GM20000 (cell line): ENCODE measurements at places on chromosomes 1 and 21.

DNA sequence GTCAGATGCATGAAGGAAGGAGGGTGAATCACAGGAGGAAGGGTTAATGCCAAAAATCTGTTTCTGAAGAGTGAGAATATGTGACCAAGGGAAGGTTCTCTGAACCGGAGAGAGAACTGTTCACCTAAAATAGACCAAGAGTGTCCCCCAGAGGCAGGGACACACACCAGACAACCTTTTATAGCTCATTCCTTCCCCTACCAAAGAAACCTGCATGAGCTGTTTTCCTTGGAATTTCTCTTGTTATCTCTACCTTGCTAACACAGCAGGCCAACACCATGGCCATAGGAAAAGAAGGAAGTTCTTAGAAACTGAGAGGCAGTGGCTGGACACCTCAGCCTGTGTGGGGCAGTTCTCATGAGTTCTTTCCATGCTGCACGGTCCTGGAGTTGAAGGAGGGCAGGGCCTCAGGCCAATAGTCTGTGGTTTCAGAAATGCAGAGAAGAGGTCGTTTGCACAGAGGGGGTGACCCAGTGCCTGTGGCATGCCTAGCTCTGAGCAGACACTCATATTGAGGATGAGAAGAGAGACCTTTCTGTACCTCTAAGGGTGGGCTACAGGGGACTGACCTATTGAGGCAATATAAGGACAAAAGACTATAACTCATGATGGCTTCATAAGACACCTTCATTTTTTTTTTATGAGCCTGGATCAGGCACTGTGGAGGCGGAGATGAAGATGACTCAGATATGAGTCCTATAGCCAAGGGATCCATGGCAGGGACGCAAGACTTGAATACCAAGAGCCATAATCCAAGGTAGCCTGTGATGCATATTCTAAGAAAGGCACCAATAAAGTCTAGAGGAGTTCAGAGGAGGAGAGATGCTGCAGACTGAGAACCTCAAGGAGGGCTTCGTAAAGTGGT lies 39.4 kb downstream of the IGFN1 start:
- no peak for DNase-seq

DNA sequence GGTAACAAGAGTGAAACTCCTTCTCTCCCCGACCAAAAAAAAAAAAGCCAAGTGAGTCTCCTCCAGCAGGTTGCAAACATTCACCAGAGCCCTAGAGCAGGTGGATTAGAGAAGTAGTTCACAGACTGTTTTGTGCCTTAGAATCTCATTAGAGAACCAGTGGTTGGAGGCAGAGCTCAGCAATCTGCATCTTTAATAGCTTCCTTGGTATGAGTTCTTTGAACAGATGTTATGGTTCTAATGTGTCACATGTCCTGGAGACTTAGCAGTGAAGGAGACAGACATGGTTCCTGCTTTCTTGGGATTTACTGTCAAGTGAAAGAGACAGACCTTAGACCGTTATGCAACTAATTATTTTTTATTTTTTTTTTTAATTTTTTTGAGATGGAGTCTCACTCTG lies 26.8 kb downstream of the SESN2 start:
- no peak for DNase-seq

GRCh38 chr1:204420039-204421004 lies 8.7 kb upstream of the PPP1R15B start:
- DNase-seq = peak; percentile 41

- DNase-seq = no peak
Observed at GRCh38 chr1:47214549-47214948, 17.5 kb downstream of the TAL1 start.

DNA sequence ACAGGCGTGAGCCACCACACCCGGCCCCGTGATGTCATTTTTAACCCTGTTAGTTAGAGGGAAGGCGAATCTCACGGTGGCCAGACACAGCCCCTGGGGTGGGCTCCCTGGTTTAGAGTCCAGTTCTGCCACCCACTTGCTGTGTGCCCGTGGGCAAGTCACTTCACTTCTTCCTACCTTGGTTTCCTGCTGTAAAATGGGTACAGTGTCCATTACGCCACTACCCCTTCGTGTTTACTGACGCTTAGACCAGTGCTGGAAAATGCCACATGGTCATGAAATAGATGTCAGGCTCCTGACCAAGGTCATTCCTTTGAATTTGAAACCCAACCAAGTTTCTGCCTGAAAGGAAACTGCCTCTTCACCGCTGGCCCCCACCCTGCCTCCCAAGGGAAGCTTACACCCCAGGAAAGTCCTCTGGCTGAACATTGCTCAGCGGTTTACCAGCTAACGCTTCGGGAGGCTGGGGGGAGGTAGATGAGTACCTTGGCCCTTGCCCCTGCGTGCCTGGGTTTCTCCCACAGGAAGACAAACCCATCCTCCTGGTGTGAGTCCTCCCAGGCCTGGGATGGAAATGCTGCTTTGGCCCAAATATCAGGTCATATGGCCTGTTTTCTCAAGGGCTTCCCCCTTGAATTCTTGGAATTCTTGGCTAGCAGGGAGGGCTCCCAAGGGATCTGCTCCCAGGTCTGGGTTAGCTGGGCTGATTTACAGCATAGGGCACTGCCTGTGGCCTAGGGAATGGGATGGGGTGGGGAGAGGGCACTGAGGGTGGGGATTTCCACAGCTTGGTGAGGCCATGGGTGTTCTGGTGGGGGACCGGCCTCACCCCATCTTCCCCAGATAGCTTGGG lies 7.6 kb upstream of the AADACL4 start:
- DNase-seq = no peak

GRCh38 chr1:87333692-87334347 lies 5.1 kb downstream of the LMO4 start:
- DNase-seq = peak; percentile 65

DNA sequence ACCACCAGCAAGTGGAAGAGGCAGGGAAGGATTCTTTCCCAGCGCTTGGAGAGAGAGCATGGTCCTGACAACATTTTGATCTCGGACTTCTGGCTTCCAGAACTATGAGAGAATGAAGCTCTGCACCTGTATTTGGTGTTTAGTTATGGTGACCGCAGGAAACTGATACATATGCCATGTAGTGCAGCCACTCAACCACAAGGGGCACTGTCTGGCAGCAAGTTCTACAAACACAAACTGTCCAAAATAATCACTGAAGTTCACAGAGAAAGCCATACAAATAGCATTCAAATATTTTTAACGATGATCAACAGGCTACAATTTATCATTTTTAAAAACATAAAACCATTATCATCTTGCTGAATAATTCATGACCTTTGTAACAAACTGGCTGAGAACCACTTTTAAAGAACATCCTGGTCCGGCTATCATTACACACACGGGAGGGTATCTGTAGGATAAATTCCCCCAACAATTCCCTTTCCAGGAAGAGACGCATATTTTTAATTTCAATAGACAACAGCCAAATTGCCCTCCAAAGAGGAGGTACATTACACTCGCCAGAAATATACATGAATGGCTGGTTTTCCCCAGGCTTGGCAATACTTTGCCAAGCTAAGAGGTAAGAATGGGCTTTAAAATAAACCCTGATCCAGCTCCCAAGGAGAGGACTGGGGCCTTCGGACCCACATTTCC lies 9.2 kb upstream of the CBR3 start:
- DNase-seq = peak; percentile 68

DNA sequence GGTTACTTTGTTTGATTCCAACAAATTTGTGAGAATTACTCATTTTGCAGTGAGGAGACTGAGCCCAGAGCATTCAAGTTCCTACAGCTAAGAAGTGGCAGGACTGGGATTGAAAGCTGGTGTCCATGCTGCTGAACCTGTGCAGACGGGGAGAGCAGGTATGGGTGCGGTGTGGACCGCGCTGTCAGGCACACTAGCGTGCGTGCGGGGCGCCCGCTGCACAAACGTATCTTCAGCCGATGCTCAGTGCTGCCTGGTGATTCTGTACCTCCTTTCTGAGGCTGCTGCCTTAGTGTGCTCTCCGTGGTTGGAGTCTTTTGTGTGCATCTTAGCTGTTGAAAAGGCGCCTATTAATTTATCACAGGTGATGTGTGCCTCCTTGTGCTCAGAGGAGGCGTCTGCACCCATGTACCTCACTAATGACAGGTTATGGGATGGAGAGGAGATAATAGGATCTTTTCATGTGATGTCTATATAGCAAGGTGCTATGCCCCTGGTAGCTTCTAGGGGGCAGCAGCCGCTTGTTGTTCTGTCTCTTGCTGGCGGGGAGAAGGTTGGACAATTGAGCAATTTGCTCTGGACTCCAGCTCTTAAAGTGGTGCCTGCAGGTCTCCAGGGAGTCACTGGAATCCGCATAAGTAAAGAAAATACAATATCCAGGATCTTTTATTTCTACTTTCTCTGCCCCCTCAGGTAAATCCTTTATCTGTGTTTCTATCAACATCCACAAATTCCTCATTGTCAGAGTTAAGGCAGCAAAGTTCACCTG lies 32.5 kb downstream of the PEX14 start:
- peak; percentile 68 for DNase-seq

- no peak for DNase-seq
Observed at GRCh38 chr1:165949335-165950130, 122.1 kb downstream of the UCK2 start.

DNA sequence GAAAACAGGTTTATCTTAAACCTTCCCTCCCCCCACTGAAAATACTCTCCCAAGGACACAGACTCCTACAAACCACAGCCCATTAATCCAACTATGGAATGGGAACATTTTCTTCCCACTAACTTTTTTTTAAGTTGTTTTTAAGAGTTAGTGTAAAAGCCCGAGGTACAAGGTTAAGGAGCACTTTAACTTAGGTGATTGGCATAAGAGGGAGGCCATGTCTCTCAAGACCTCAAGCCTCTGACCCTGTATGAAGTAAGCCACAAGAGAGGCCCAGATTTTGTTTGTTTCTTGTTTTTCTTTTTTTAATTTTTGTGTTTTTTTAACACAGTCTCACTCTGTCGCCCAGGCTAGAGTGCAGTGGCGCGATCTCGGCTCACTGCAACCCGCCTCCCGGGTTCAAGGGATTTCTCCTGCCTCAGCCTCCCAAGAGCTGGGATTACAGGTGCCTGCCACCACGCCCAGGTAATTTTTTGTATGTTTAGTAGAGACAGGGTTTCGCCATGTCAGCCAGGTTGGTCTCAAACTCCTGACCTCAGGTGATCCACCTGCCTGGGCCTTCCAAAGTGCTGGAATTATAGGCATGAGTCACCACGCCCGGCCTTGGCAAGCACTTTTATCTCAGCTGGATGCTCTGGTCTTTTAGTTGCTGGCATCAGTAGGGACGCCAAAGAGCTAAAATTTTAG lies 14.4 kb downstream of the ARMH1 start:
- no peak for DNase-seq

DNA sequence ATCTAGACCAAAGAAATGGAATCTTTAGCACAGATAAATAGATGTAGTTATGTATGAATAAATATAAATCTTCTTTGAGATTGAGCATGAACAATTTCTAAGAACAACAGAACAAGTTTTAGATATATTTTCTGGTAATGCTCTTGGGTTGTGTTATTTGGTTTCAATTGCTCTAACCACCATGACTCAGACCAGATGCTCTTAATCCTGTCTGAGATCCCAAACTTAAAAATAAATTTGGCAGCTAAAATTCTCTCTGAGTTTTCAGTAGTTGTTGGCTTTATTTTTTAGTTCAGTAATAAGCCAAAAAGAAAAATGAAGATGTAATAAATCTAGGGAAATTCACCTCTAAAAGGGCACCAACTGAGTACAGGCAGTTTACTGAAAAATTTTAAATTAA lies 1693.4 kb downstream of the NCAM2 start:
- no peak for DNase-seq

- no peak for DNase-seq
Observed at GRCh38 chr1:247417831-247418230, 1.9 kb downstream of the NLRP3 start.

- DNase-seq = no peak
Observed at GRCh38 chr21:44380876-44381275, 27.5 kb downstream of the TRPM2 start.

- no peak for DNase-seq
Observed at GRCh38 chr1:246081856-246082668, 425.0 kb downstream of the SMYD3 start.

DNA sequence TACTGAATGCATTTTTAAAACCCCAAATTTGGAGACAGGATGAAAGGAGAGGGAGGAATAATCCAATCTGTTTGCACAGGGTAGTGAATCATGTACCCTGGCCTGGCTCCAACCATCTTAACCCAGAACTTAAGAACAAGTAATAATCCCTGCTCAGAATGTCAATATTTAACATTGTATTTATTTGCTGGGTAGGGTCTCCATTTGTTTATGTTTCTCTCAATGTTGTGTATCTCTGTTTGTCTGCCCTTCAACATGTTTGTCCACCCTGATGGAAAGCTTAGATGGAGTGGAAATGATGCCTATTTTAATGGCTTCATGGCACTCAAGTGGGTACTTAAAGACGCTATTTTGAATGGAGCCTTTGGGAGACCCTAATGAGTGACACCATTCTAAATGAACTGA lies 54.4 kb upstream of the CDC42BPA start:
- DNase-seq = no peak

- DNase-seq = no peak
Observed at GRCh38 chr1:161017756-161018630, 3.0 kb downstream of the F11R start.

GRCh38 chr1:174875306-174875705 lies 124.4 kb upstream of the CACYBP start:
- no peak for DNase-seq

DNA sequence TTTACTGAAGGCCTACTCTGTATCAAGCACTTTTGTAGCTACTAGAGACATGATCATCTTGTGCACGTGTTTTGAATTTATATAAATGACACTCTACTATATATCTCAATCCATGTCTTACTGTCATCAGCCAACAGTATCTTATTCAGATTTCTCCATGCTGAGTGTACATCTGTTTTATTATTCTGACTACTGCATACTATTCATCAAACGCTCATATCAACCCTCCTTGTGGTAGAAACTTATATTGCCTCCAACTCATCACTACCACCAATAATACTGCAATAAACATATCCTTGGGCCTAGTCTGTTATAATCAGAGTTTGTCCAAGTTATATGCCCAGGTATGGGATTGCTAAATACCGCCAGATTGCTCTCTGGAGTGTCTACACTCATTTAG lies 81.6 kb upstream of the IRF2BP2 start:
- DNase-seq = no peak

DNA sequence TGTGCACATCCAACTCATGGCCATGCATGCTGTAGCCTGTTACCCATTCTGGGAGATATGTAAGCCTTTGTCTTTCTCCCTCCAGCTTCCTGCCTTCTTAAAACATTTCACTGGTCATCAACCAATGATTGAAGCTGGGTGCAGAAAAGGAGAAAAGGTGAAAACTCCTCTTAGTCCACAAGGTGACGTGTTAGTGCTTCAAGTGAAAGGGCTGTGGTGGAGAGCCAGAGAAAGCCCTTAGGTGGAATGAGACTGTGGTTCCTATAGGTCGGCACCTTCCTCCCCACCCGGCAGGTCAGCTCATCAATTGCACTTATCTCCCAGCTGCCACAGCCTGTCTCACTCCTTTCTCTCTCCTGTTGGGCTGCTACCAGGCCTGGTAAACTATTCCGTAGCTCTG lies 30.4 kb downstream of the ERG start:
- DNase-seq = no peak

- peak; percentile 80 for DNase-seq
Observed at GRCh38 chr1:13700521-13701270, 708 bp downstream of the PRDM2 start.

- no peak for DNase-seq
Observed at GRCh38 chr1:182193908-182194550, 132.5 kb upstream of the ZNF648 start.
